ENCODE measurements at places on chromosomes 6 and 20. TPM values are rescaled to one million over a fixed set of nuclear protein-coding genes. Genes with fewer than 3 reads are reported as not detected.

GSTA2 gene
- not detected for total RNA-seq

CCN5 gene
- 4.2 TPM for total RNA-seq

COMMD7 gene
- total RNA-seq, result 45.8 TPM

SLC17A1 gene
- total RNA-seq, result not detected

PAX1 gene
- total RNA-seq, result 0.34 TPM

PDE7B gene
- 2.7 TPM for total RNA-seq

ORC3 gene
- 18.9 TPM for total RNA-seq

CFB gene
- 5.8 TPM for total RNA-seq

MYMX gene
- not detected for total RNA-seq

PPARD gene
- total RNA-seq, result 39.5 TPM

ZBTB46 gene
- total RNA-seq, result 4.5 TPM

PDYN gene
- not detected for total RNA-seq

PERP gene
- total RNA-seq, result 0.95 TPM

SDHAF4 gene
- total RNA-seq, result 9.0 TPM

SPDEF gene
- total RNA-seq, result 0.19 TPM

SGK2 gene
- not detected for total RNA-seq

TBX18 gene
- 0.93 TPM for total RNA-seq

FAM83B gene
- 1.7 TPM for total RNA-seq

DPPA5 gene
- total RNA-seq, result not detected

MAD2L1BP gene
- total RNA-seq, result 29.3 TPM

TTLL9 gene
- total RNA-seq, result not detected

HLA-DOB gene
- total RNA-seq, result not detected

COL9A1 gene
- total RNA-seq, result not detected

GRM1 gene
- total RNA-seq, result not detected

SLC24A3 gene
- 3.0 TPM for total RNA-seq

SLC22A1 gene
- total RNA-seq, result 0.89 TPM

MYCT1 gene
- 6.8 TPM for total RNA-seq

MDFI gene
- total RNA-seq, result 0.93 TPM

SLC22A7 gene
- not detected for total RNA-seq

PSORS1C2 gene
- total RNA-seq, result not detected

ROMO1 gene
- total RNA-seq, result 133 TPM

CST5 gene
- not detected for total RNA-seq

RALGAPB gene
- total RNA-seq, result 18.9 TPM

OR2H2 gene
- total RNA-seq, result not detected

All from psoas muscle (tissue), 8 donors.